ENCODE measurements at places on chromosomes 7 and 10.
A peak's percentile ranks its signal among the peaks of the same experiment; 100 is the strongest.

DNA sequence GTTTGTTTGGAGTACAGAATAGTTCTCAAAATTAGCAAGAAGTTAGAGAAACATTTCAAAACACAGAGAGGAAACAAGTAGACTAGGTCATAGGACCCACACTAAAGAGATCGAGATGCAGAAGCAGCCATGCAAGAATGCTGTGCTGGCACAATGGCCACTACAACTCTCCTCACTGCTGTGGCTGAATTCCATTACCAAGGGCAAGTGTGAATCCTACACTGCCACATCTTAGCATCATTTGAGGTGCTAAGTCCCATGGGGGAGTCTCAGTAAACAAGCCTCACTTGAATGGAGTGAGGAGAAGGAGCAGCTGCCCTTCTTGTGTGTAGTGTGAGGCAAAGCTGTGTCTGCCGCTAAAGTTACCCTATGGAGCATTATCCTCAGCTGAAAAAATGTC is 56.7 kb downstream of the PCLO start:
- ATAC-seq, result no peak

GRCh38 chr10:128632694-128633093 is 506.5 kb upstream of the MKI67 start:
- ATAC-seq, result no peak

DNA sequence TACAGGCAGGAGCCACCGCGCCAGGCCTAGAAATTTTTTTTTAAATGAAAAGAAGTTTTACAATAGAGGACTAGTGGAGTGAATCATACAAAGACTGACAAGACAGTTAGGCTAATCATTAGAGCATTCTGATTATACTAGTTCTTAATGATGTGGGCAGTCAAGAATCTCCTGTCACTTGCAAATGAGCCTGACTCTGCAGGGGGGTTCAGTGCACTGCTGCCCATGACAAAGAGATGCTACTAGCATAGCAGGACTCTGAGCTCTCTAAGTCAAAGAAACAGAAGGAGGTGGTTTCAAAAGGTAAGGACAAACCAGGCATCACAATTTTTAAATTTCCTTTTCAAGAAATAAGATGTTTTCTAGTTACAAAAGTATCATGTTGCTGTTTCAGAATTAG is 59.0 kb downstream of the CCDC6 start:
- ATAC-seq, result no peak

GRCh38 chr7:98297626-98298286 is 16.3 kb downstream of the BRI3 start:
- no peak for ATAC-seq

DNA sequence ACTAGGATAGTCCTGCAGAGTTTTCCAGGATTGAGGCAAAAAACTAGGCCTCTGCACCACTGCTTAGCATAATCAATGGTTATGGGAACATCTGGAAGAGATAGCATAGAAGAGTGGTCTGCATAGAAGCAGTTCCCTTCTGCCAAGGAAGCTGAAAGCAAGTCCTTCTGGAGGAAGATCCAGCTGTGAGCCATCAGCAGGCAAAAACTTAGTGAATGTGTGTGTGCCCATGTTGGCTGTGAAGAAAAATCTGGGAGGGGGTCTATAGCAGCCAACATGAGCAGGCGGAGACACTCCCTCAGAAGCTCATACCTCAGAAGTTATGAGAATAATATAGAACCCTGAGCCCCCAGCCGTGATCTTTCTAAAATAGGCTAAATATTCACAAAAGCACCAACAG is 228.1 kb upstream of the STEAP1 start:
- ATAC-seq, result no peak

- no peak for ATAC-seq
Observed at GRCh38 chr7:1413936-1414639, 45.2 kb downstream of the MICALL2 start.

DNA sequence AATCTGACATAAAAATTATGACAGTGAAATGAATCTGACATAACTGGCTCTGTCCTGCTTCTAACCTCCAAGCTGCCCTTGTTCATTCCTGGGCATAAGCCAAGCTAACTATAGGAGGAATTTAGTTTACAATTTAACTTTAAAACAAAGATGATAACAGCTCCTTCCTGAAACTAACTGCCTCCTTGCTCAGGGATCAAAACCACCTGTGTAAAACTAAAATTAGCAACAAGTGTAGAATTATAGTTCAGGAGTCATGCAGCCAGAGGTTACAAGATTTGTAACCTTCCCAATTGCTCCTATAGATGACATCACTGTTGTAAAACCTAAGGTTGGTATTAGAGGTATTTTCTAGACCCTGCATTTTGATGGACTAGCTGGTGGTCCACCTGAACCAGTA is 256.4 kb upstream of the POM121L12 start:
- no peak for ATAC-seq

DNA sequence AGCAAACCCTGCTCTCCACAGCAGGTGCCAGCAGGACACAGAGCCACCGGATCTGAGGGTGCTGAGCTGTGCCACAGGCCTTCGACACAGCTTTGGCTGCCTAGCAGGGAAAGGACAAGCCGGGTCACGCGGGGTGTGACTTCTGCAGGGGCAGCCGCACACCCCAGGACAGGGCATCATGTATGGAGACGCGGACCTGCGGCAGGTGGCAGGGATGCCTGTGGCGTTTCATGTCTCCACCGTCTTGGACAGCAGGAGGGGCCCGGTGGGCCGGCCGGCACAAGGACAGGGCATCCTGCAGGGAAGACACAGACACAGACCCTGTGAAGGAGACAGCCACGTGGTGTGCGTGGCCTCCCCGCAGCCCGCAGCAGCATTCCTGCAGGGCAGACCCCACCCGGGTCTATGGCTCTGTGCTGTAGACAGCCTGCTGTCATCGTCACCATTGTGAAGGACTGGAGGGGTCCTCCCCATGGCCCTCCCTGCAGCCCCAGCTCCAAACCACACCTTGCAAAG is 109.2 kb downstream of the PDGFA start:
- no peak for ATAC-seq

DNA sequence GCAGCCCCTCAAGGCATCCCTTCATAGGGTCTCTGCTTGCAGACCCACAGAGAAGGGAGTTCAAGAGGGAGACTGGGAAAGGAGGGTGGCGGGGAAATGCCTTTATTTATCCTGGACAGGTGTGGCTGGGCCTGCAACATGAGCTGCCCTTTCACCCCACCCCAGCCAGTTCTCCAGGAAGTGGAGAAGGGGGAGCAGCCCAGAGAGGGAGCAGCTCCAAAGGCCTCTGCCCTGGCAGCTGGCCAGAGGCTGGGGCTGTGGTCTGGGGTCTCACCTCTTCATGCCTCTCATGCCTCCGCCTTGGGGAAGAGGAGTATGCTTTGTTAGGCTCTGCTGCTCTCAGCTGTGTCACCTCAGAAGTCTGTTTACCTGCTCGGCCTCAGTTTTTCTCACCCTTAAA is 3.1 kb downstream of the LDB3 start:
- no peak for ATAC-seq

DNA sequence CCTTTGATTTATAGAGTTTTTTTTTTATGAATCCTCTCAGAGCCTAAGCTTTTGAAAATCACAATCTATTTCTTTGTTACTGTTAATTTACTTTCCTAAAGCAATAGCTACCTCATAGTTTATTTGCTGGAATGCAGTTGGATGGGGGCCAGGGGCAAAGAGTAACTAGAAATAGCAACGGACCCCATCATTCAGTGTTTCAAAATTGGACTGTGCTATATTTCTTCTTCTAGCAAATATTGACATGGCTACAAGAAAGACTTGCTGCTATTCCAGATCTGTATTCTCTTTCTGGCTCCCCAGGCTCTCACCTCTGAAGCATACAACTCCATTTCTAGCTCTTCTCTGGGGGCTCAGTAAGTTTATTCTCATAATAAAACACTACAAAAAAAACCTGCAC is 661.6 kb upstream of the NRG3 start:
- no peak for ATAC-seq

DNA sequence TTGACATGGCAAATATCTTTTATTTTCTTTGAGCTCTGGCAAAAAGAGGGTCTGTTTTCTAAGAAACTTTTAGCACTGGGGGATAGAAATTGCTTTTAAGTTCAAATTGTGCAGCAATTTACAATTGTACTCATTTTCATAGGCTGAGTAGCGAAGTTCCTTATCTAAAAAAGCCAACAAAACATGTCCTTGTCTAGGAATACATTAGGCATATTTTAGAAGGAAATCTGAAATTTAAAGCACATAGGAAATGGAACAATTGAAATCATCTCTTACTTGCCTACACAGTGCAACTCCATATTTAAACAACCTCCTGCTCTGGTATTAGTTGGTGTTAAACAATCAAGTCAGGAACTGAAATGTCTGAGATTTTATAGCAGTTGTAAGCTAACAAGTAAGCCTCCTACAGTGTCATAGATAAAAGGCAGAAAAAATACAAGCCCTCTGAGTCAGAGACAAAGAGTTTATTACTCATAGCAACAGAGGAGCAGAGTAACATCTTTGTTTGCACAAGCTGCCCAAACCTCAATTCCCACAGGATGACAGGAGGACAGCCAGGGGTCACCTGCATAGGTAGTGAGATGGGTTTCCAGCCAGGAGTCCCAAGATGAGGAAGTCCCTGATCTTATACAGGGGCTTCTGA is 280.2 kb upstream of the HGF start:
- ATAC-seq, result no peak

DNA sequence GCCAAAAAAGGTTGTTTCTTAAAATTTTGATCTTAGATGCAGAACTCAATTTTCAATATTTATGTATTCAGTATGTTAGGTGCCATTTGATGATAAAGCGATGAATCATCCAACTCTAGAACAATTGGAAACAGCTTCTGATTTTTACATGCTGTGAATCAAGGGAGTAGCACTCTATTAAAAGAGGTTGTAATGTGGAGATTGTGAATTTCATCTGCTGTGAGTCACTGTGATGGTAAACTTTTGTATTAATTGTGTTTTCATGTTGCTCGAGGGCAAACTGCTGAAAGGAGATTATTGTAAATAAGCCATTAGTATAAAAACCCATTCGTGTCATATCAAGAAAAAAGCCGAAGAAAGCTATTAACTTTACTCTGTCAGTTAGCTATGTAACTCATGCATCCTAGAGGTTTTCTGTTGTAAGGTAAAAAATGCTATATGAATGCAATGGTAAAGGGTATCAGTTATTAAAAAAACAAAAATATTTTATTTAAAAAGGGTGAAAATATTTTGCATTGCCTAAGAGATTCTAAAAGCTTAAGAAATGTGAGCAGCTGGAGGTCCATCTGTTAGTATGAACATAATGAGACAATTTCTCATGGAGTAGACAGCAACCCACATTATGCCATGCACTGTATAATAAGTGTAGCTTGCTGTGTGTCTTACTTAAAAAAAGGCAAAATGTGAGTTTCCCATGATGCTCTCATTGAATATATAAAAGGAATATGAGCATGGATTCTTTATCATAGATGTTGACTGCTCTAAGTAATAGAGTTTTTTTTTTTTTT is 511.0 kb upstream of the PCDH15 start:
- no peak for ATAC-seq

- no peak for ATAC-seq
Observed at GRCh38 chr7:100576384-100576993, 2.8 kb upstream of the SAP25 start.

DNA sequence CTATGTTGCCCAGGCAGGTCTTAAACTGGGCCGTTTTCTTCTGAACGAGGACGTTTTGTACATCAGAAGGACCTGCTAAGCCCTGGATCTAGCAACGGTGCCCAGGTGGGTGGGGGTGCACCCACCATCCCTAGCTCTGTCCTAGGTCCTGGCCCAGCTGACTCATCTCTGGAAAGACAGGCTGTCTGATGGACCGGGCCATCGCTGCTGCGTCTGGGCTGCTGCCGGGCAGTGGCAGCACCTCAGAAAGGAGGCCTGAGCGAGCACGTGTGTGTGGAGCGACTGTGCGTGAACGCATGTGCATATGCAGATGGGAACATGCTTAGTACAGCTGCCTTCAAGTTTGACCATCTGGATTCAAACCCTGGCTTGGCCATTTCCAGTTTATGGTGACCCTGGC is 7.3 kb upstream of the ELFN1 start:
- ATAC-seq, result no peak

- no peak for ATAC-seq
Observed at GRCh38 chr7:70042533-70042932, 444.3 kb downstream of the AUTS2 start.

DNA sequence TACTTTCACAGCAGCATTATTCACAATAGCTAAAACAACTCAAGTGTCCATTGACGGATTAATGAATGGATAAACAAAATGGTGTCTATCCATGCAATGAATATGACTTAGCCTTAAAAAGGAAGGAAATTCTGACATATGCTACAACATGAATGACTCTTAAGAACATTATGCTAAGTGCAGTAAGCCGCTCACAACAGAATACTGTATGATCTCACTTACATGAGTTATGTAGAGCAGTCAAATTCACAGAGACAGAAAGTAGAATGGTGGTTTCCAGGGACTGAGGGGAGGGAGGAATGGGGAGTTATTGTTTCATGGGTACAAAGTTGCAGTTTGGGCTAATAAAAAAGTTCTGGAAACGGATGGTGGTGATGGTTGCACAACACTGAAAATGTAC is 282.0 kb downstream of the GRID1 start:
- ATAC-seq, result no peak

GRCh38 chr10:50740293-50740648 is 535 bp downstream of the ASAH2B start:
- peak; percentile 59 for ATAC-seq

DNA sequence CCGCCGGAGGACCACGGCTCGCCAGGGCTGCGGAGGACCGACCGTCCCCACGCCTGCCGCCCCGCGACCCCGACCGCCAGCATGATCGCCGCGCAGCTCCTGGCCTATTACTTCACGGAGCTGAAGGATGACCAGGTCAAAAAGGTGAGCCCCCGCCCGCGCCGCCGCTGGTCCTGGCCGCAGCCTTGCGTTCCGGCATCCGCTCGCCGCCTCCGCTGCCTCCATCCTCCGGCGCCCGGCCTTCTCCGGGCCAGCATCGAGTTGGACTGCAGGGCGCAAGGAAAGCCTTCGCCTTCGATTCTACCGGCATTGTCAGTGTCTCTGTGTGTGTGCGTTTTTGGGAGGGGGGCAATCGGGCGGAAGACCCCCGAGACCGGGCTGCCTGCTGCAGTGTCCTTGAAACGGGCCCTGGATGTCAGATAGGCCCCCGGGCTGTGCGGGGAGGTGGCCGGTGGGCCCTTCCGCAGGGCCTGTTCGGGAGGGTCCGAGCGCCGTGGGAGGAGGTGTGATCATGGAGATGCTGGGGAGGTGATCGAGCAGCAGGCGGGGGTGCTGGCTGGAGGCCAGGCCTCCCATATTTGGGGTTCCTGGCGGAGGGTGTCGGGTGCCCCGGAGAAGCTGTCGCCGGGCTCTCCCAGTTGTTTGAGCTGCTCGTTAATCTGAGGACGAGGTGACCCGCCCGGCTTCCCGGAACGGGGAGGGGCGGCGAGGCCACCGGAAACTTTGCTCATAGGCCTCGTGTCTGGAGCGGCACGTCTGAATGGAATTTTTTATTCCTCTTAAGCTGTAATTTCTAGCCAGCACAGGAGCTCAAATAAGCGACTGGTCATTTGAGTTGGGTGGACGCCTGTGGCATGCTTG is 40.8 kb downstream of the HK1 start:
- ATAC-seq, result peak; percentile 29

GRCh38 chr7:115825456-115826115 is 205.0 kb downstream of the TFEC start:
- no peak for ATAC-seq

Data from activated CD4-positive, CD25-positive, alpha-beta regulatory T cell treated with anti-CD3 and anti-CD28 coated beads, Interleukin-2, amount 50 U/mL, for 24 hours (primary cell).